Natural killer cell treated with Interleukin-12 subunit alpha and Interleukin-12 subunit beta and Interleukin-15 and Interleukin-18, amount 100 ng/mL, for 72 hours (primary cell): ENCODE measurements at places on chromosomes 5 and 9.
A peak's percentile ranks its signal among the peaks of the same experiment; 100 is the strongest.

GRCh38 chr9:111937781-111938426 is 41.3 kb downstream of the UGCG start:
- no peaks in the 10 kb centered on the region for H3K27me3 ChIP-seq
- H3K4me3 ChIP-seq = peak overlapping the region; percentile 61
- peaks cover 13% of the 10 kb centered on the region for H3K36me3 ChIP-seq
- peaks cover 20% of the 10 kb centered on the region for H3K4me1 ChIP-seq

GRCh38 chr5:119333421-119333851 is 22.4 kb upstream of the TNFAIP8 start:
- DNase-seq = no peak
- H3K36me3 ChIP-seq = peaks cover 6% of the 10 kb centered on the region
- peaks cover 87% of the 10 kb centered on the region for H3K4me1 ChIP-seq
- no peaks in the 10 kb centered on the region for H3K27me3 ChIP-seq

GRCh38 chr5:91690921-91691320 is 307.8 kb upstream of the ARRDC3 start:
- H3K4me1 ChIP-seq = no peaks in the 10 kb centered on the region
- no peaks in the 10 kb centered on the region for H3K36me3 ChIP-seq
- H3K27me3 ChIP-seq = no peaks in the 10 kb centered on the region
- DNase-seq = no peak

GRCh38 chr9:74639112-74639511 is 142.0 kb downstream of the RORB start:
- no peaks in the 10 kb centered on the region for H3K27me3 ChIP-seq
- DNase-seq = no peak
- H3K4me1 ChIP-seq = no peaks in the 10 kb centered on the region
- H3K27ac ChIP-seq = no peak overlapping the region
- H3K36me3 ChIP-seq = no peaks in the 10 kb centered on the region

- H3K36me3 ChIP-seq = no peaks in the 10 kb centered on the region
- H3K4me1 ChIP-seq = no peaks in the 10 kb centered on the region
- H3K4me3 ChIP-seq = no peak overlapping the region
- no peaks in the 10 kb centered on the region for H3K27me3 ChIP-seq
Observed at GRCh38 chr5:57422993-57423392, 59.6 kb downstream of the ACTBL2 start.

DNA sequence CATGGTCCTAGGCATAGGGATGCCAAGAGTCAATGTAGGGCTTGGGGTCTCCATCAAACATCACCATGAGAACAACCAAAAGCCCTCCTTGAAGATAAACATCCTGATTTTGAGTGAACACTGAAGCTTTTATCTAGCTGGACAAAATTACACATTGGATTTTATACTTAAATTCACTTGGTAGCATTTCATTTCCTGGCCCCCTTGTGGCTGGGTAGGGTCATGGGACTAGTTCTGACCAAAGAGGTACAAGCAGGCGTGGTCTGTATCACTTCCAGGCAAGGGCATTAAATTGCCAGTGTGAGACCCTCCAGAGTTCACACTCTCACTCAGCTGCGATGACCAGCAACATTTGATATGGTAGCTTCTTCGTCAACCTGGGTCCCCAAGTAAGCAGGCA is 320.3 kb downstream of the ACTL7B start:
- peaks cover 6% of the 10 kb centered on the region for H3K27me3 ChIP-seq
- no peak overlapping the region for H3K27ac ChIP-seq
- no peaks in the 10 kb centered on the region for H3K4me1 ChIP-seq
- H3K36me3 ChIP-seq = no peaks in the 10 kb centered on the region
- no peak for DNase-seq
- no peak overlapping the region for H3K4me3 ChIP-seq

GRCh38 chr5:170407062-170407461 is 17.9 kb upstream of the KCNMB1 start:
- H3K27ac ChIP-seq = no peak overlapping the region
- no peaks in the 10 kb centered on the region for H3K36me3 ChIP-seq
- H3K4me3 ChIP-seq = no peak overlapping the region
- H3K27me3 ChIP-seq = peaks cover 3% of the 10 kb centered on the region

GRCh38 chr9:3478549-3478953 is 47.2 kb downstream of the RFX3 start:
- peaks cover 68% of the 10 kb centered on the region for H3K4me1 ChIP-seq
- DNase-seq = no peak
- H3K4me3 ChIP-seq = peak overlapping the region; percentile 94
- peak overlapping the region; percentile 89 for H3K27ac ChIP-seq
- peaks cover 8% of the 10 kb centered on the region for H3K36me3 ChIP-seq

DNA sequence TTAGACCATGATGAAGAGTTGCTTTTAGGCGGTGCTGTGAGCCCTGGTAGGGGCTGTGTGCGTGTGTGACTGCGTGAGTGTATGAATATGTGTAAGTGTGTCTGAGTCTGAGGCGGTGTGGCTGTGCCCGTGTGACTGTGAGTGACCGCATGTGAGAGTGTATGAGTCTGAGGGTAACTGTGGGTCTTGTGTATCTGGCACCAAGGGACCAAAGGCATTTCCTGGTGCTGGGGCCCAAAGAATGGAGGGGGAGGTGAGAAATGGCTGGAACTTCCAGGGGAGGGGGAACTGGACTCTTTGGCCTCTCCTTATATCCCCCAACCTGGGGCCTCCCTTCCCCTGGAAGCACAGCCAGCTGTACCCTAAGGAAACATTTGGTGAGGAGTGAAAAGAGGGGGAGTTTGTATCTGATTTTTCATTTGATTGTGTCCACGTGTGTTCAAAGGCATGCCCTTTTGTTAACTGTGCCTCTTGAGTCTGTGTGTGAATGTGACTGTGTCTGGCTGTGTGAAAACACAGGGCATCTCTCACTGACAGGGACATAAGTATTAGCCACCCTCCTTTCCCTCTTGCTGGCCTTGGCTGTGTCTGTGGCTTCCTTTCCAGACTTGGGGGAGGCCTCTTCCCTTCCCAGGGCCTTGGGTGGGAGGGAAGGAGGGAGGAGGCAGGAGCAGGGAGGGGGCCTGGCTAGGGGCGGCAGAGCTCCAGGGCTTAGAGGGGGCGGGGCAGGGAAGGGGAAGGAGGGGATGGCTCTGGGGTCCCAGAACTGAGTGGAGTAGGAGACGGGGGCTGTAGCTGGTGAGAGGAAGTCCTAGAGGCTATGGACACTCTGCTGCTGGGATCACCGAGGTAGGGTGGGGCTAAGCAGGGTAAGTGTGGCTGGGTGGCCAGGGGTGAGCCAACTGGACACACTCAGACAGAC is 1.4 kb downstream of the IL11RA start:
- H3K27ac ChIP-seq = peak overlapping the region; percentile 49
- no peaks in the 10 kb centered on the region for H3K27me3 ChIP-seq
- peaks cover 20% of the 10 kb centered on the region for H3K4me1 ChIP-seq
- no peak overlapping the region for H3K4me3 ChIP-seq
- peaks cover 4% of the 10 kb centered on the region for H3K36me3 ChIP-seq

DNA sequence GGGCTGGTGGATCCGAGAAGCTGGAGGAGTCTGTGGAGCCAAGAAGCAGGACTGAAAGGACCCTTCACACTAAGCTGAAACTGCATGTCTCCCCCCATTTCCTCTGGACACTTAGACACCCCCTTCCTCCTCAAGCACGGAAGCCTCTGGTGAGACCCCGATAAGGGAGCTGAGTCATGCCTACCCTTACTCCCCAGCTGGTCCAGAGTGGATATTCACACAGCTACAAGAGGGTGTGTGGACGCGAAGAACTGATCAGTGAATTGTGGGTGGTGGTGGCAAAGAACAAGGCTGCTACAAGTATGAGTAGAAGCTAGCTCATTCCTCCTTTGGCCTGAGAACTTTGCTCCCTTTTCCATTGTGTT is 4.3 kb downstream of the TLN1 start:
- H3K4me1 ChIP-seq = peaks cover 15% of the 10 kb centered on the region
- DNase-seq = no peak
- H3K36me3 ChIP-seq = peaks cover 23% of the 10 kb centered on the region
- no peak overlapping the region for H3K4me3 ChIP-seq
- no peaks in the 10 kb centered on the region for H3K27me3 ChIP-seq

- H3K4me3 ChIP-seq = no peak overlapping the region
- no peaks in the 10 kb centered on the region for H3K4me1 ChIP-seq
- H3K27me3 ChIP-seq = no peaks in the 10 kb centered on the region
- DNase-seq = no peak
Observed at GRCh38 chr5:146103594-146103993, 1.8 kb downstream of the PLAC8L1 start.

- no peaks in the 10 kb centered on the region for H3K36me3 ChIP-seq
- no peak for DNase-seq
- no peak overlapping the region for H3K4me3 ChIP-seq
- H3K4me1 ChIP-seq = no peaks in the 10 kb centered on the region
- H3K27ac ChIP-seq = no peak overlapping the region
Observed at GRCh38 chr5:78213799-78214198, 80.7 kb downstream of the AP3B1 start.
